ENCODE measurements at places on chromosomes 1 and 21.

DNA sequence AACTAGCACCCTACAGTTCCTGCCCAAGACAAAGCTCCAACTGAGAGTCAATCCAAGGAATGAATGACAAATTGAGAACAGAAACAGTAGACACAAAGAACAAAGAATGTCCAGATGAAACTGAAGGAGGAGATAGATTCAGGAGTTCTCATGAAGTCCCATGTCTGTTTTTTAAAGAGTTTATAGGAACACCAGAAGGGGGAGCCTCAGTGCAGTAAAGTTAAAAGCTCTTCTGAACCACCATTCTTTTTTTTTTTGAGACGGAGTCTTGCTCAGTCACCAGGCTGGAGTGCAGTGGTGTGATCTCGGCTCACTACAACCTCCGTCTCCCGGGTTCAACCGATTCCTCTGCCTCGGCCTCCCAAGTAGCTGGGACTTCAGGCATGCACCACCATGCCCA is 323.6 kb downstream of the MRPL39 start:
- DNase-seq: no peak

- no peak for DNase-seq
Observed at GRCh38 chr1:171898941-171899340, 57.6 kb downstream of the DNM3 start.

DNA sequence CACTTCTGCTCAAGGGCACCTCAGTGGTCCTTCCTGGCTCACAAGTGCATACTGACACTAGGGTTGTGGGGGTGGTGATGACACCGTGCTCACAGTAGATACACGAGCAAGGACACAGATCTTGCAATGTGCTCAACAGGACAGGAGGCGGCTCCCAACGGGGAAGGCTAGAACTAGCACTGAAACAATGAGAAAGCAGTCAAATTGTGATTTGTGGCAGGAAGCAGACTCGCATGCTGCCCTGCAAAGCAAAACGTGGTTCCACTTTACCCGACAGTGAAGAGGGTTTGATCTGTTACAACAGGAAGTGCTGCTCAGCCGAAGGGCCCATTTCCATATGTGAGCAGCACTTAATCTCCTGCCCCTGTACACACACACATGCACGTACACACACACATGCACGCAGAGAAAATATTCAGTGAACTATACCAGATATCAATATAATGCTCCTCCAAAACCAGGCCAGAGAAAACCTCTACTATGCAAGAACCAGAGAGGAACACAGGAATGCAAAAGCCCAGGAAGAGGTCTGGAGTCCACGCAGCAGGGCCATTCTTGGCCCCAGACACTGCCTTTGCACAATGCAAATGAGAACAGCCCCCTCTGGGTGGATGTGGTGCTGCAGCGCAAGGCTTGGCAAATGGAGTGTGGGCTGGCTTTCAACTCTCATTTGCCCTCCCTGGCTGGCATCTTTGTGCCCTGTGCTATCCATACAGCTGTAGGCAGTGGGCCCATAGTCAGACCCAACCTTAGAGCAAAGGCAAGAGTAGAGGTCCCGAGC is 47.1 kb downstream of the KANK4 start:
- no peak for DNase-seq

GRCh38 chr1:37035796-37036666 is 1.7 kb upstream of the GRIK3 start:
- no peak for DNase-seq

GRCh38 chr1:235124111-235124510 is 4.5 kb downstream of the TOMM20 start:
- DNase-seq: no peak

DNA sequence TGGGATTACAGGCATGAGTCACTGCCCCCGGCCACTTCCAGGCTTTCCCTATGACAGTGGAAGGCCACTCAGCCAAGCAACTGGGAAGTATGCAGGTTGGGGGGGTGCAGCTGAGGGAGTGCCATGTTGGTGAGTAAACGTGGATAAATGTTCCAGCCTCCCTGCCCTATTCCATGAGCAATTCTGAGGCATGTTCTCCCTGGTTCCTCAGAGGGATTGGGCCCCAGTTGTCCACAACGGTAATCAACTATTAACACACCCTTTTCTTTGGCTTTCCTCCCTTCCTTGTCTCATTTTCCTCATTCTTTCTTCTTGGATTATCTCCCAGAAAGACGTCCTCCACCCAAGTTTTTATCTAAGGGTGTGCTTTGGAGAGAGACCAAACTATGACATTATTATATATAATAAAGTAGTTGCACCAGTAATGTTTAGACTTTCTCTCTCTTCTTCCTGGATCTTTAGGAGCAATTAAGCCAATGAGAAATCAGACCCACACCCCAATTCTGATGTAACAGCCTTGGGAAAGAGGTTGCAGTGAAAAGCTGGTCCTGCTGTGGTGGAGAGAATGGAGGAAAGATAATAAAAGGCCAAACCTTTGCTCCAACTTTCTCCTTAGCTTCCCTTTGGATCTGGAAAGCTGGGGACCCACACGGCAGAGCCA is 6.8 kb upstream of the SLAMF9 start:
- DNase-seq: no peak

GRCh38 chr1:207670997-207671396 is 26.1 kb downstream of the CR1L start:
- DNase-seq: no peak

- DNase-seq: peak; percentile 1
Observed at GRCh38 chr1:35637401-35637809, 3.9 kb downstream of the PSMB2 start.

Measured in NCI-H1105 treated with DMSO at 0.1 percent for 48 hours (cell line).